Adrenal gland (tissue), 19 donors: ENCODE measurements at places on chromosomes 1 and 21. TPM values are rescaled to one million over a fixed set of nuclear protein-coding genes. Genes with fewer than 3 reads are reported as not detected.

DNA sequence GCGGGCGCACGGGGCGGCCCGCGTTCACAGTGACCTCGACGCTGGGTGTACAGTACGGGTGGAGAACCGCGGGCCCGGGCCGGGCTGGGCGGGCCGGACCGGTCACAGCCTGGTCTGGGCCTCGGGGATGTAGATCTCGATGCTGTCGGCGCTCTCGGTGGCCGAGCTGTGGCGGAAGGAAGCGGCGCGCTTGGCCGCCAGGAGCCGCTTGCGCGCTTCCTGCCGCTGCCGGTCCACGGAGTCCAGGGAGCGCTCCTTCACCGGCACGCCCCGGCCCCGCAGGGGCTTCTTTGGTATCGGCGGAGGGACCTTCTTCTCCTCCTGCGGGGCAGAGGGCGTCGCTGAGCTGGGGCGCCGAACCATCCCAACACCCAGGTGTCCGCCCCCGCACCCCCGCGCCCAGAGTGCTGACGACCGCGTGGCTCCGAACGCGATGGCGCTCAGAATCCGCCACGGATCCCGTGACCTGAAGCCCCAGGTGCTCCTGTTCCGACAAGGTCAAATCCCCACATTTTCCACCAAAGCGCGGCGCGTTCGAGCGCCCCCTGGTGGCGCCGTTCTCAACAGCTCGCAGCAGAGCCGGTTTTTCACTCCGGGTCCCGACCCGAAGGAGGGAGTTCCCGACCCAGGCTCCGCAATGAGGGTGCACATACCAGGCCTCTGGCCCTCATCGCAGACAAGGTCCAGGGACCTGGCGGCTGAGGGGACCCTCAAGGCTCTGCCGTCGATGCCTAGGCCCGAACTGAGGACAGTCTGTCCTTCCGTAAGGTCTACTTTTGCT, 6.6 kb upstream of the SMIM12 start:
- DNase-seq: peak; percentile 82

PPIAL4G gene
- not detected for total RNA-seq

ALG14 gene
- total RNA-seq: 24.3 TPM

- no peak for DNase-seq
Measured at GRCh38 chr21:34814529-34814951, 145.7 kb downstream of the CLIC6 start.

CLDN14 gene
- not detected for total RNA-seq

KCNK2 gene
- total RNA-seq: 82.2 TPM

- no peak for DNase-seq
Measured at GRCh38 chr1:174352883-174353608, 94.7 kb upstream of the GPR52 start.

CACNA1S gene
- not detected for total RNA-seq

DMBX1 gene
- total RNA-seq: not detected

- no peak for DNase-seq
Measured at GRCh38 chr1:34518146-34518699, 236.6 kb upstream of the GJB5 start.

DNA sequence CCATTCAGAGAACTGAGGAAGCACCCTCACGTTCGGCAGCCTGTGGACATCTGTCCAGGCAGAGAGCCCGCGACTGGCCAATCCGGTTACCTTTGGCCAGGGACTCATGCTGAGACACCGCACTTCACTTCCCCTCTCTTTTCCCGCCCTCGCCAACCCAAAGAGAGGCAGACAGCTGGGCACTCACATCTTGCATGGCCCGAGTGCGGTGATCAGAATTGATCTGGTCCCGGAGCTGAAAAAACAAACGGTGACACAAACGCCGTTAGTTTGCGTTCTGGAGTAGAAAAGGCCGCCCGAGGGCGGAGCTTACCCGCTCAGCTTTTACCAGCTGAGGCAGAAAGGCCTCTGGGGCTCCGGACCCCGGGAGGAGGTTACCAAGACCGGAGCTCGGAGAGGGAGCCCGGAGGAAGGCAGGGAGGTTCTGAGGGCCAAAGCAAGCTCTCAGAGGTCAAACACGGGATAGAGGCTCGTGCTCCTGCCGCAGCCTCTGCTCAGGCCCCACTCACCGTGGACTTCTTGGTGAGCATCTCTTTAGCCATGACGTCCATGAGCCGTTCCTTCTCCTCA, 376 bp downstream of the SF3A3 start:
- peak; percentile 73 for DNase-seq

CD53 gene
- total RNA-seq: 64.4 TPM
